ENCODE measurements at places on chromosomes 4 and X.

DNA sequence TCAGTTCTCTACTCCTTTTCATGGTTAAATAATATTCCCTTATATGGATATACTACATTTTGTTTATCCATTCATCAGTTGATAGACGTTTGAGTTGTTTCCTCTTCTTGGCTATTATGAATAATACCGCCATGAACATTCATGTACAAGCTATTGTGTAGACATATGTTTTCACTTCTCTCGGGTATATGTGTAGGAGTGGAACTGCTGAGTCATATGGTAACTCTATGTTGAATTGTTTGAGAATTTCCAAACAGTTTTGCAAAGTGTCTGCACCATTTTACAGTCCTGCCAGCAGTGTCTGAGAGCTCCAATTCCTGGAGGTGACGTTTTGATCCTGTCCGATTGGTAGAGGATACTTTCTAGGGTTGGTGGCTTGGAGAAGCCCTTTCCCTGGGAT is 23.6 kb downstream of the PLAC1 start:
- no peak for DNase-seq

- no peak for DNase-seq
Measured at GRCh38 chrX:56233682-56234081, 1.5 kb downstream of the KLF8 start.

DNA sequence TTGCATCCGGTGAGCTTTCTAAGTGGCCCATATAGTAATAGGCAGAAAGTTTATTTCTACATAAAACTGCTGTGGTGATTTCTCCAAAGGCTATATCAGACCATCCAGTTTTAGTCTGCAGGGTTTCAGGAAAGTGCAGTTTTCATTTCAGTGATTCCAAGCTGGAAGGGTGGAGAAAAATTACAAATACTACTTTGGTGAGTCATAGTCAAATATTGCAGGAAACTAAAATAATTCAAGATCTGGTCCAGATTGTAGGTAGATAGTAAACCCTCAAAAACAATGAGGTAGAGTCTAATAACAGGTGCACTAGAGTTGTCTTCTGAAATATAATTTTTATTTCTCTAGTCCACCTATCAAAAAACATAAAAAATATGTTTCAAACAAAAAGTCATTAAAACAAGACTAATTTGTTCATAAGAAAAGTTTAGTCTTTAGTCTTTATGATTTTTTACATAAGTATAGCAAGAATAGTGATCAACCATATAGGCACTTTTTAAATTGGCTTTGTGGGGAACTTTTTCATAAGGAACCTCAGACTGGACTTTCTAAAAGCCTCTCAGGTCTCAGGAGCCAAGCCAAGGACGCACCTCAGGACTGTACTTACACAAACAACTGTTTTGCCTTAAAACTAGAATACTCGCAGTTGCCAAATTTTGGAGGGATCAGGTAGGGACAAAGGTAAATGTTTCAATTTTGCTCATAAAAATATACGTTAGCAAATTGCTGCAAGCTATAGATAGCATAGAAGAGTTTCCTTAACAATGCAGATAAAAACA is 101.8 kb upstream of the TLR3 start:
- DNase-seq, result no peak

DNA sequence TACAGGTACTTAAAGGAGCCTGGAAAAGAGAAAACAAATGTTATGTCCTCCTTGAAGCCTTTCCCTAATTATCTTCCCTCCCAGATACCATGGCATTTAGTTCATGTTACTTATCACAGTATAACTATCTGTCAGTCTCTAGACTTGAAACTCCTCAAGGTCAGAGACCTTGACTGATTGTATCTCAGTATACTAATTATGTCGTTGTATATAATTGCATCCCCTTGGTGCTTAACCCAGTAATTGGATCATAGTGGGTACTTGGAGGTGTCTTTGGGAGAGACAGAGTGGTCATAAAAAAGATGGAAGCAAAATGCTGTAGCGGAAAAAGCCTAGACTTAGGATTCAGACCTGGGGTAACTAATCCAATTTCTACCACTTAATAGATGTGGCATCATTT is 8.1 kb downstream of the IGBP1 start:
- no peak for DNase-seq

GRCh38 chr4:78222575-78223186 is 165.6 kb downstream of the FRAS1 start:
- DNase-seq, result no peak

GRCh38 chr4:149499726-149500125 is 315.9 kb downstream of the IQCM start:
- DNase-seq, result peak; percentile 96

- peak; percentile 64 for DNase-seq
Measured at GRCh38 chr4:152408514-152409327, 127.2 kb downstream of the FBXW7 start.

DNA sequence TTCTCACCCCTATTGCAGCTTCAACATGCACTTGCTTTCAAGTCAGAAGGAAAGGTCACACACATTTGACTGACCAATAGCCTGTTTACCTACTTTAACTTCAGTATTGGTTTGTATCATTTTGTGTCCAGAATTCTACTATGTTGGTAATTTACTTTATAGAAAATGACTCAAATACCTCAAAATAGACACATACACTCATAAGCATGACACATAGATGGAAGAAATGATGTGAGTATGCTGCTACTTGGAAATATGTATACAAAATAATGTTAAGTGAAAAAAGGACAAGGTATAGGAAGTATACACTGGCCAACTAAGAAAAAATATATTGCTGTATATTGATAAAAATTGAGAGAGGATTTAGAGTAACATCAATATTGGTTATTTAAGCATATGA is 98.8 kb upstream of the CASK start:
- no peak for DNase-seq

- DNase-seq, result peak; percentile 30
Measured at GRCh38 chr4:98564852-98565251, 93.6 kb downstream of the TSPAN5 start.

GRCh38 chrX:133373386-133374079 is 41.8 kb downstream of the GPC4 start:
- DNase-seq, result no peak

DNA sequence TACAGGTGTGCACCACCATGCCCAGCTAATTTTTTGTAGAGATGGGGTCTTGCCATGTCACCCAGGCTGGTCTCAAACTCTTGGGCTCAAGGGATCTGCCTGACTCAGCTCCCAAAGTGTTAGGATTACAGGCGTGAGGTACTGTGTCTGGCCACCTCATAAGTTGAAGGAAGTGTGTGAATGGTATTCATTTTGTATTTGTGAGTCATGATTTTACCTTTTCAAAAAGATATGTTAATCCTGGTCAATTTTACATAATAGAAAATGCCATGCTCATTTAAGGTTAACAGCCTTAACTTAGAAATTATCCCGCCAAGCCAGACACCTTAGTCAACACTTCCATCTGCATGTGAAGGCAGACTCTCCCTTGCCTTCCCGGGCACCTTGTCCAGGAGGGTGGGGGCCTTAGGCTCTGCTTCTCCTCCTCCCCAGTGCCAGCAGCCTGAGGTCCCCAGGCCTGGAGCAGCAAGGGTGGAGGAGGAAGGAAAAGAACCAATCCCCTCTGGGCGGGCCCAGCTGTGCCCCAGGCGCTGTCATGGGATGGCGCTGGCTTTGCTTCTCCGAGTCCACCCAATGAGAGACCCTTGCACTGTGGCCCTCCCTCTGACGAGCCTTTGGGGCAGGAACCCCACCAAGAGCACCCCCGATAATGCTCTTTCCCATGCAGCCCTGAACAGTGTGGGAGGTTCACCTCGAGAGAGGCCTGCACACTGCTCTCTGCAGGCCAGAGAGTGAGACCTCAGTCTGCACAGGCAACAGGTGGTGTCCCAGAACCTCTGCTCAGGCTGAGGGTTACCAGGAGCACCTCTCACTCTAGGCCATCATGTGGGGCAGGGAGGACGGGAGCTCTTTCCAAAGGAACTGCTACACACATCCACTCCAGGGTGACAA is 37.3 kb downstream of the RNF212 start:
- no peak for DNase-seq
